HepG2 (cell line): ENCODE measurements at places on chromosomes 7 and 10. TPM values are rescaled to one million over a fixed set of nuclear protein-coding genes. Genes with fewer than 3 reads are reported as not detected.

The SFR1 gene
- total RNA-seq: 6.1 and 6.9 TPM in 2 replicates

The ANKRD61 gene
- 0.13 TPM in 1 of 2 replicates, not detected in the other for total RNA-seq

The IL6 gene
- not detected in 2 replicates for total RNA-seq

The WDR86 gene
- total RNA-seq: 0.11 TPM in 1 of 2 replicates, not detected in the other

The OR2A12 gene
- total RNA-seq: not detected in 2 replicates

The ZPBP gene
- total RNA-seq: not detected in 2 replicates

The EN2 gene
- total RNA-seq: not detected in 2 replicates

The ACSM6 gene
- not detected in 2 replicates for total RNA-seq

The ODAD2 gene
- total RNA-seq: not detected in 2 replicates

The CPED1 gene
- 27.0 and 41.6 TPM in 2 replicates for total RNA-seq

The PDE6C gene
- 0.39 and 0.64 TPM in 2 replicates for total RNA-seq

The NKX1-2 gene
- total RNA-seq: not detected in 2 replicates

The GIMAP4 gene
- total RNA-seq: not detected in 2 replicates

The GIMAP1 gene
- total RNA-seq: not detected in 2 replicates

The INSYN2A gene
- total RNA-seq: not detected in 2 replicates

The ADAM12 gene
- total RNA-seq: not detected in 2 replicates

The SYT15B gene
- total RNA-seq: 0.04 TPM in 1 of 2 replicates, not detected in the other

The FAM237B gene
- not detected in 2 replicates for total RNA-seq

The IGFBP3 gene
- total RNA-seq: not detected in 2 replicates

The SPDYE11 gene
- not detected in 2 replicates for total RNA-seq

The ZMIZ1 gene
- total RNA-seq: 5.3 and 11.0 TPM in 2 replicates

The DRGX gene
- total RNA-seq: not detected in 2 replicates

The C10orf67 gene
- not detected in 2 replicates for total RNA-seq
